Neural crest cell (in vitro differentiated cells): ENCODE measurements at places on chromosomes 6 and 20. TPM values are rescaled to one million over a fixed set of nuclear protein-coding genes. Genes with fewer than 3 reads are reported as not detected.
A peak's percentile ranks its signal among the peaks of the same experiment; 100 is the strongest.

GRCh38 chr6:54694928-54695532 lies 151.5 kb upstream of the FAM83B start:
- no peaks in the 10 kb centered on the region for H3K27me3 ChIP-seq
- no peak overlapping the region for H3K4me3 ChIP-seq
- H3K27ac ChIP-seq: no peak overlapping the region
- no peaks in the 10 kb centered on the region for H3K36me3 ChIP-seq

DNA sequence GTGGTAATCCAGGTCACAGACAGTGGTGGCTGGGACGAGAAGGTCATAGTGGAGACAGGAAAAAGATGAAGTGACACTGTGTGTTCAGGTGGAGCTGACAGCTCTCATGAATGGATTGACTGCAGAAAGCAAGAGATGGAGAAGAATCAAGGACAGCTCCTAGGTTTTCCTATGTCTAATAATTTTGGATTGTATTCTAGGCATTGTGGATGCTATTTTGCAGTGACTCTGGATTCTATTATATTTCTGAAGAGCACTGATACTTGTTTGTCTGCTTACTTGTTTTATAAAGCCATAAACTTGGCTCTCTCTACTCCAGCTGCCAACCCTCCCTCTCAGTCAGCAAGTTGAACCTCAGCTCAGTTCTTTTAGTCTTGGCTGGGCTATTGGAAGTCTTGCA lies 58.7 kb downstream of the BANF2 start:
- H3K27ac ChIP-seq: no peak overlapping the region
- peaks cover 4% of the 10 kb centered on the region for H3K4me1 ChIP-seq
- peaks cover 6% of the 10 kb centered on the region for H3K36me3 ChIP-seq
- no peak overlapping the region for H3K4me3 ChIP-seq
- H3K27me3 ChIP-seq: peaks cover 26% of the 10 kb centered on the region

- H3K4me3 ChIP-seq: no peak overlapping the region
- H3K27me3 ChIP-seq: no peaks in the 10 kb centered on the region
- H3K36me3 ChIP-seq: peaks cover 2% of the 10 kb centered on the region
- no peak for DNase-seq
These were observed 87.8 kb downstream of the KIF16B start for GRCh38 chr20:16485401-16485800.

- no peaks in the 10 kb centered on the region for H3K4me1 ChIP-seq
- H3K36me3 ChIP-seq: no peaks in the 10 kb centered on the region
- H3K27ac ChIP-seq: no peak overlapping the region
- peaks cover 24% of the 10 kb centered on the region for H3K27me3 ChIP-seq
- no peak overlapping the region for H3K4me3 ChIP-seq
- DNase-seq: no peak
These were observed 149.8 kb upstream of the PRND start for GRCh38 chr20:4571759-4572531.

DNA sequence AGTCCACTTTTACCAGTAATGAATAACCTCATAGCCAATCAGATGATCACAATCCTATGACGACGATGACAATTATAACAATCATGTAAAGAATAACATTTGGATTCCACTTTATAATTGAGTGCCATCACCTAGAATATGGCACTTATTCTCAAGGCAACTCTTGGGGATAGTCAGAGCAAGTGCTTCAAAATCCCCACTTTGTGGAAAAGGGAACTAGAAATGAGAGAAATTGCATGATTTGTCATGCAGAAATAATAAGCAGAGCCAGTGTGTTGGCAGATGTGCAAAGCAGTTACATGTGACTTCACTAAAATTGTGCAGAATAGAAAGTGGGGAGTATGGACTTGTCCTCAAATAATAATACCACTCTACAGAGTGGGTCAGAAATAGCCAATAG lies 41.3 kb downstream of the FRK start:
- no peak overlapping the region for H3K4me3 ChIP-seq
- no peak overlapping the region for H3K27ac ChIP-seq
- H3K36me3 ChIP-seq: no peaks in the 10 kb centered on the region
- no peaks in the 10 kb centered on the region for H3K4me1 ChIP-seq
- peaks cover 6% of the 10 kb centered on the region for H3K27me3 ChIP-seq
- DNase-seq: no peak

DNA sequence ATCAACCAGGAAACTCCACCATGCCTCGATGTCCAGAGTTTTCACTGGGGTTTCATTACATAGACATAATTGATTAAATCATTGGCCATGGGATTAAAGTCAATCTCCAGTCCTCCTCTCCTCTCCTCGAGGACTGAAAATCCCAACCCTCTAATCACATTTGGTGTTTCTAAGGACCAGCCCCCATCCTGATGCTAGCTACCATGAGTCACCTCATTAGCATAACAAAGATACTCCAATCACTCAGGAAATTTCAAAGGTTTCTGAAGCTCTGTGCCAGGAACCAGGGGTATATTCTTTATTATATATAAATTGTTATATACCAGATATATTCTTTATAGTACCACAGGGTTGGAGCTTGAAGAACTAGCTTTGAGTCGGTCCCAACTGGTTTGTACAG lies 212.9 kb upstream of the PRND start:
- no peaks in the 10 kb centered on the region for H3K36me3 ChIP-seq
- H3K4me1 ChIP-seq: peaks cover 4% of the 10 kb centered on the region

GRCh38 chr20:49521356-49521755 lies 38.9 kb upstream of the KCNB1 start:
- H3K4me3 ChIP-seq: no peak overlapping the region
- no peaks in the 10 kb centered on the region for H3K36me3 ChIP-seq
- no peaks in the 10 kb centered on the region for H3K27me3 ChIP-seq
- H3K27ac ChIP-seq: no peak overlapping the region

- H3K27ac ChIP-seq: no peak overlapping the region
- H3K27me3 ChIP-seq: peaks cover 16% of the 10 kb centered on the region
- no peak for DNase-seq
- no peak overlapping the region for H3K4me3 ChIP-seq
These were observed 28.8 kb downstream of the MAP7 start for GRCh38 chr6:136521427-136521826.

- peak overlapping the region; percentile 72 for H3K4me3 ChIP-seq
- H3K36me3 ChIP-seq: no peaks in the 10 kb centered on the region
- peak; percentile 27 for DNase-seq
- H3K27ac ChIP-seq: peak overlapping the region; percentile 96
- H3K27me3 ChIP-seq: peaks cover 11% of the 10 kb centered on the region
These were observed 31.2 kb upstream of the RALGAPA2 start for GRCh38 chr20:20743511-20744169.

DNA sequence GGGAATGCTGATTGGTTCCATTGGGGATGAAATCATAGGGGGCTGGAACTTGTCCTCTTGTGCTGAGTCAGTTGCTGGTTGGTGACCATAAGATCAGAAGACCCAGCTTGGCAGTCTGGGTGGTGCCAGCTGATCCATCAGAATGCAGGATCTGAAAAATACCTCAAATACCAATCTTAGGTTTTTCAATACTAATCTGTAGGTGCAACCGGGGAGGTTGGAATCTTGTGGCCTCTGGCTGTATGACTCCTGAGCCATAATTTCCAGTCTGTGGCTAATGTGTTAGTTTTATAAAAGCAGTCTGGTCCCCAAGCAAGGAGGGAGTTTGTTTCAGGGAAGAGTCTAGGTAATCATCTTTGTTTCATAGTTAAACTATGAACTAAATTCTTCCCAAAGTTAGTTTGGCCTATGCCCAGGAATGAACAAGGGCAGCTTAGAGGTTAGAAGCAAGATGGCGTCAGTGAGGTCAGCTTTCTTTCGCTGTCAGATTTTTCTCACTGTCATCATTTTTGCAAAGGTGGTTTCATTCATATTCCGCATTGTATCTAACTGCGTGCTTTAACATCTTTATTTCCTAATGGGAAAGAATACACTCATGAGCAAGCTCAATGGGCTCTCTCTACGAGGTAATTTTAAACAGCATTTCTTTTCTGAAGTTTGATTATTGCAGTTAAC lies 2.0 kb downstream of the ARMH2 start:
- DNase-seq: no peak
- H3K4me3 ChIP-seq: no peak overlapping the region
- H3K36me3 ChIP-seq: peaks cover 2% of the 10 kb centered on the region
- H3K4me1 ChIP-seq: peaks cover 8% of the 10 kb centered on the region
- H3K27me3 ChIP-seq: no peaks in the 10 kb centered on the region

GRCh38 chr20:24376311-24377099 lies 92.9 kb upstream of the SYNDIG1 start:
- no peaks in the 10 kb centered on the region for H3K27me3 ChIP-seq
- no peaks in the 10 kb centered on the region for H3K36me3 ChIP-seq
- DNase-seq: no peak
- H3K27ac ChIP-seq: no peak overlapping the region

- DNase-seq: no peak
- no peak overlapping the region for H3K27ac ChIP-seq
- peaks cover 71% of the 10 kb centered on the region for H3K27me3 ChIP-seq
These were observed 13.9 kb downstream of the TMEM151B start for GRCh38 chr6:44284121-44284520.

DNA sequence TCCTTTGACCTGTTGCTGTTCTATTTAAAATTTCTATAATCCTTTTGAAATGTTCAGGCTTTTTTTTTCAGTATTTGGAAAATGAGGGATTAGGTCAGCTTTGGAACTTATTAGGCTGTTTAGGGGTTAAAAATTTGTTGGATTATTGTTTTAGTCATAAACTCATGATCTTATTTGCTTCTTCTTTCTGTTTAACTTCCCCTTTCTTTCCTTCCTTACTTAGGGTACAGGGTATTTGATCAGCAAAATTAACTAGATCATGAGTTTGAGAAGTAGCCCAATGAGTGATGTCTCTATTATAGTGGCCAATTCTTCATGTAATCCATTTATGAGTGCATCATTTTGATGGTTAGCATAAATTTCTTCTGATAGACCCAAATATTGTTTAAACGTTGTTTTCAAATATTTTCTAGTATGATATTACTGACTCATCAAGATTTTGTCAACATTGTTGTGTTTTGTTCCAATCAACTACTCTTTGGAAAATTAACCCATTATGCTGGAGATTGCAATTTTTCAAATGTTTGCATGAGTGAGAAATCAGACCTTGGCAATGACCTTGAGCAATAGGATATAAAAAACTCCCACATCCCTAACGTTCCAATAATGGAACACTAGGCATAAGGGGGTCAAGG lies 94.4 kb downstream of the OTOR start:
- peaks cover 9% of the 10 kb centered on the region for H3K4me1 ChIP-seq
- no peaks in the 10 kb centered on the region for H3K36me3 ChIP-seq
- no peak for DNase-seq
- no peak overlapping the region for H3K4me3 ChIP-seq
- no peaks in the 10 kb centered on the region for H3K27me3 ChIP-seq

DNA sequence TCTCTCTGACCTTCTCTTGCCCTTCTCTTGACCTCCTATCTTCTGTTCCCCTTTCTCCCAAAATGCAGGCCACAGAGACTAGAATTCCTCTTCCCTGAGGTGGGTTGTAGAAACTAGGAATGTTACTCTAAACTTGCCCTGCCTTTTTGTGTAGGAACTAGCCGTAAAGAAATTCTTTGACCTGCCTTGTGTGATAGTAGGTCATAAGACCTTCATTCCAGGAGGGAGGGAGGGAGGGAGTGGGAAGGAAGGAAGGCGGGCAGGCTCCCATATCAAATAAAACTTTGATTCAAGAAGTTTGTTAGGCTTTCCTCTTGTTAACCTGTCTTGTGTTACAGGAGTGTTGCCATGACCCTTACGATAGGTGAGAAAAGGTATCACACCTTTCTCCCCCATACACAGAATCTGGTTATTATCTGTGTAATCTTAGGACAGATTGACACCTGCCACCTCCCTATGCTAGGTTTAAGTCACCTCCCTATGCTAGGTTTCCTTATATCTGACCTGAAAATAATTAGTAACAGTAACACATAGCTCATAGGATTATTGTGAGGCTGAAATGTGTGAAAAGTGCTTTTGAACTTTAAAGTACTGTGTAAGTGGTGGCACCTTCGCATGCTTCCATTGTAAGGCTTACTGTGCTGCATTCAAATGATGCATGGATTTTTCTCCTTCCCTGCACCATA lies 32.6 kb upstream of the FUCA2 start:
- no peaks in the 10 kb centered on the region for H3K36me3 ChIP-seq
- H3K27ac ChIP-seq: no peak overlapping the region
- H3K4me1 ChIP-seq: peaks cover 8% of the 10 kb centered on the region
- no peak for DNase-seq

DNA sequence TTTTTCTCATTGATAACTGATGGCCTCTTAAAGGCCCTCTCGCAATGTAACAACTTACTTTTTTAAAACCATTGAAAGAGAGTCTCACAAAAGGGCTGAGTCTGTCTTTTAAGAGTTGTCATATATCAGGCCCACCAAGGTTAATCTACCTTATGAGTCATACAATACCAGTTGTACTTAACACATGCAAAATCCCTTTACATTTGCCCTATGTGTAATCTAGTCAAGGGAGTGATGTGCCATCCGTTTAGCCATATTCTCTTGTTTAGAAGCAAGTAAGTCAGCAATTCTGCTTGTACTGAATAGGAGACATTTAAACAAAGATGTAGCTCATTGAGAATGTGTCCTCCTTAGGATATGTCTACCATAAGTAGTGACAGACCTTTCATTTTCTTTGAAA lies 143.7 kb downstream of the TENT5A start:
- H3K4me3 ChIP-seq: no peak overlapping the region
- H3K36me3 ChIP-seq: no peaks in the 10 kb centered on the region
- H3K27me3 ChIP-seq: no peaks in the 10 kb centered on the region
- no peak overlapping the region for H3K27ac ChIP-seq
- DNase-seq: no peak

GRCh38 chr6:82818727-82819126 lies 246.9 kb downstream of the UBE3D start:
- H3K4me1 ChIP-seq: no peaks in the 10 kb centered on the region
- DNase-seq: no peak
- no peak overlapping the region for H3K27ac ChIP-seq
- no peak overlapping the region for H3K4me3 ChIP-seq

DNA sequence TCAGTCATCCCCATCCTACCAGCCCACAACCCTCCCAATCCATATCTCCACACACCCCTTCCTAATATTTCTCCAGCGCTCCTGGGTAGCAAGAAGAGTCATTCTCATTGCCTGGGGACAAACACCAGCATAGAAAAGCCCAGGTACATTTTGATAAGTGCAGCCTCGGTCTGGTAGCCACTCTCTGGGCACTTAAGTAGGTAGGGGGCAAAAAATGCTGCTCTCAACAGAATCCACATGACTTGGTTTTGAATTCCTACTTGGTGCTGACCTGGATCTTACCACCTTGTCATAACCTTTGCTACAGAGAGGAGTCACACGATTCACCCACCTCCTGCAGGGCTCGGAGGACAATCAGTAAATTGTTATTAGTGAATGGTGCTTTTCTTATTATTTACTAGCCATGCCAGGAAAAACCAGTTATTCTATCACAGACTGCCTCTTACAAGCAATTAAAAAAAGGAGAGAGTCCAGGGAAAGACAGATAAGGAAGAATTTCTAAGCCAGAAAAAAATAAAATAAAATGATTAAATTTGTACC lies 249.1 kb downstream of the LY86 start:
- no peaks in the 10 kb centered on the region for H3K36me3 ChIP-seq
- DNase-seq: no peak
- H3K27ac ChIP-seq: no peak overlapping the region
- no peaks in the 10 kb centered on the region for H3K4me1 ChIP-seq
- H3K27me3 ChIP-seq: peaks cover 29% of the 10 kb centered on the region

SPO11 gene
- total RNA-seq: not detected in 2 replicates

HLA-DMB gene
- 0.59 and 0.63 TPM in 2 replicates for total RNA-seq

CSNK2A1 gene
- 207 and 227 TPM in 2 replicates for total RNA-seq

CDH4 gene
- 7.8 and 8.9 TPM in 2 replicates for total RNA-seq

RBM39 gene
- 333 and 357 TPM in 2 replicates for total RNA-seq

KCNK5 gene
- total RNA-seq: 30.4 and 32.7 TPM in 2 replicates

PSMF1 gene
- total RNA-seq: 107 and 114 TPM in 2 replicates

KHDC1L gene
- 1.0 TPM in 1 of 2 replicates, not detected in the other for total RNA-seq

CRISP2 gene
- total RNA-seq: not detected in 2 replicates

GLP1R gene
- 0.65 and 0.89 TPM in 2 replicates for total RNA-seq

CALHM4 gene
- total RNA-seq: not detected in 2 replicates
